NCI-H1694 (cell line): ENCODE measurements at places on chromosomes 3 and 15.

- peak; percentile 49 for DNase-seq
Measured at GRCh38 chr15:56869573-56869972, 48.9 kb upstream of the TCF12 start.

GRCh38 chr3:141231952-141232823 lies 563 bp downstream of the PXYLP1 start:
- no peak for DNase-seq

DNA sequence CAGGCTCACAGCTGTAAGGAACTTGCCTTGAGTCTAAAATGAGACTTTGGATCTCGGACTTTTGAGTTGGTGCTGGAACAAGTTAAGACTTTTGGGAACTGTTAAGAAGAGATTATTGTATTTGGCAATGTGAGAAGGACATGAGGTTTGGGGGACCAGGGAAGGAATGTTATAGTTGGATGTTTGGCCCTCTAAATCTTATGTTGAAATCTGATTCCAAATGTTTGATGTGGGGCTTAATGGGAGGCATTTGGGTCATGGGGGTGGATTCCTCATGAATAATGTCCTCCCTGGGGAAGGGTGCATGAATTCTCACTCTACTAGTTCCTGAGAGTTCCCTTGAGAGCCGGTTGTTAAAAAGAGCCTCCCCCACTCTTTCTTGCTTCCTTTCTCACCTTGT lies 18.5 kb upstream of the CHCHD6 start:
- no peak for DNase-seq

GRCh38 chr15:75229191-75230015 lies 27.7 kb downstream of the C15orf39 start:
- DNase-seq: no peak

- DNase-seq: no peak
Measured at GRCh38 chr15:80730387-80730786, 35.3 kb downstream of the ABHD17C start.

DNA sequence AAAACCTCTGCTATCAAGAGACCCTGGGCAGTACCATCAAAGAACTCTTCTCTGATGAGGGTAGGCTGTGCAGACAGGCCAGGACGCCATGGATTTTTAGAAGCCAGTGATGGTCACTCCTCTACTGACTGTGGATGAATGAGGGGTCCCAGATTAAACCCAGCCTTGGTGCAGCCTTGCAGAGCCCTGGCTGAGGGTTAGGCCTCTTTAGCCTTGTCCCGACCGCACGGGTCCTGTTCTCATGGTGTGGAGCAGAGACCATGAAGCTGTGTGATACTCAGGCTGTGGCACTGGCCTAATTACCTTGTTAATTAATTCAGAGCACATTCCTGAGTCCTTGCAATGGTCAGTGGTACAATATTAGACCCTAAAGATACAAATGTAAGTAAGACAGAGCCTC lies 71.7 kb downstream of the FBN1 start:
- DNase-seq: no peak

- no peak for DNase-seq
Measured at GRCh38 chr3:46480491-46481195, 15.9 kb upstream of the LTF start.

DNA sequence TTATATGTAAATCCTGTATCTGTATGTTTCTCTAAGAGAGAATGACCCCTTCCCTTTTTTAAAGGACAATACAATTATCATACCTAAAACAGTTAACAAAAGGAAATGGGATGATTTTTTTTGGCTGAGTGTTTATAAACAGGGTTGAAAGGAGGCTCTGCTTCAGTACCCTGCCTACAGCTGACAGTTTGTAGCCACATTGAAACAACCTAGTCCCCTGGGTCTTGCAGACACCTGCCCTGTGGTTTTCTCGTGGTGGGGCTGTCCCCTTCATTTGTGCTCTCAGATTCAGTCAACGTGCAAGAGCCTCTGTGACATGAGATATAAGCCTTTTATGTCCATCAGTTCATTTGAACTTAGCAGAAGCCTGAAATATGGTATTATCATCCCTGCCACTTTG lies 2.3 kb upstream of the HMCES start:
- no peak for DNase-seq

GRCh38 chr3:191238321-191238817 lies 39.3 kb downstream of the OSTN start:
- no peak for DNase-seq
